ENCODE measurements at places on chromosomes 7 and 10.
A peak's percentile ranks its signal among the peaks of the same experiment; 100 is the strongest.

DNA sequence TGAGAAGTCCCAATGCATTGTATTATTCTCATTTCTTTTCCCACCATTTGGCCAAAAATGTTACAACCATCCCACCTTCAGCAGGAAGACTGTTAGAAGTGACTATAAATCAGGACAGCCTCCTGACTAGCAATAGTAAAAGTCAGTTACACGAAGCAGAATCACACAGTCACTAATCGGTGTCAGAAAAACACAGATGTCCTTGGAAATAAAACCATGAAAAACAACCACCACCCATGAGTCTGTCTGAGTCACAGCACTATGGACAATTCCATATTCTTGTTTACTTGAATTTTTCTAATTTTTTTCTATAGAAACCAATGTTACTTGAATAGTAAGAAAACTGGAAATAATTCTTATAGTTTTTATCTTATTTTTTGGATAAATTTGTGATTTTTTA, 81.9 kb upstream of the FRMD4A start:
- DNase-seq = peak; percentile 17

- DNase-seq = no peak
Measured at GRCh38 chr10:84593506-84593905, 265.1 kb downstream of the CCSER2 start.

- no peak for DNase-seq
Measured at GRCh38 chr10:62248465-62248864, 20.2 kb downstream of the RTKN2 start.

DNA sequence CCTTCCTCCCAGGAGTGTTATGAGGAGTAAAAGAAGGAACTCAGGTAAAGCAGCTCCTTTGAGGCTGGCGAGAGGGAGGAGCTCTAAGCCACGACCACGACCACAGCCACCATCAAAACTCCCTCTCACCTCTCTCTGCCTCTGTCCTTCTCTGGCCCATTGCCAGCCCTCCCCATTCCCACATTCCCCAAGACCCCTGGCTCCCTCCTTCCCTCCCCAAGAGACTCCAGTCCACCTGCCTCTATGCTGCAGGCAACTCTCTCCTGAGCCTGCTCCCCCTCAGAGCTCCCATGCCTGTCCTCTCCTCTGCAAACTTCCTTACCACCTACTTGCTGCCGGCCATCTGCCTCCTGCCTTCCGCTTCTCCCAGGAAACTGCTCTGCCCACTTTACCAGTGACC, 9.5 kb downstream of the SLIT1 start:
- no peak for DNase-seq

DNA sequence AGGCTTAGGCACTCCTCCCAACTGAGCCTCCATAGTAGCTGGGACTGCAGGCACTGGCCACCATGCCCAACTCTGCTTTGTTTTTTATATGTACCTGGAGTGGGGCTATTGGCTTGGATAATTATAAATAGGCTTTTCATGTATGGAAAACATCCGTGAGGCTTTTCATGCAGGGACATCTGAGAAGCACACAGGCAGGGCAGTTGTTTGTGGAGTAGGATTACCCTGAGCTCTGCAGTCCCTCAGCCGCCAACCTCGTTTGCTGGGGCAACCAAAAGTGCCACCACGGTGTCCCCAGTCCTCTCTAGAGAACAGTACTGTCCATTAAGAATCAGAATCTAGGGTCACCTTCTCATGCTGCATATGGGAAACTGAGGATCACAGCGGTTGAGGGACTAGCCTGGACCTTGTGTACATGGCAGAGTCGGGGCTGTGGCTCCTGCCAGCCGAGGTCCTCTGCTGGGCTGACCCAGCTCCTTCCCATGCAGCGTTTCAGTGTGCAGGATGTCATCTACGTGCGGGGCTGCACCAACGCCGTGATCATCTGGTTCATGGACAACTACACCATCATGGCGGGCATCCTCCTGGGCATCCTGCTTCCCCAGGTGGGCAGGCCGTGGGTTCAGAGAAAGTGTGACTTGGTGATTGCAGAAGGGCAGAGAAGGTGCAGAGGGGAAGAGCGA, 54.5 kb downstream of the TSPAN15 start:
- DNase-seq = no peak

DNA sequence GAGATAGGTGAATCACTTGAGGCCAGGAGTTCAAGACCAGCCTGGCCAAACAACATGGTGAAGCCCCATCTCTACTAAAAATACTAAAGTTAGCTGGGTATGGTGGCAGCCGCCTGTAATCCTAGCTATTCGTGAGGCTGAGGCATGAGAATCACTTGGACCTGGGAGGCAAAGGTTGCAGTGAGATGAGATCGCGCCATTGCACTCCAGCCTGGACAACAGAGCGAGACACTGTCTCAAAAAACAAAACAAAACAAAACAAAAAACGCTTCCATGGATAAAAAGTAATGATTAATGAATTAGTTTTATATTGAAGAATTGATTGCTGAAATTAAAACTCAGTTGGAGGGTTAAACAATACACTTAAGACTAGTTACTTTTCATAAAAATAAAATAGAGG, 32.3 kb downstream of the KLHDC10 start:
- no peak for DNase-seq

GRCh38 chr7:149714910-149715471, 58.4 kb downstream of the ZNF467 start:
- DNase-seq = peak; percentile 6

DNA sequence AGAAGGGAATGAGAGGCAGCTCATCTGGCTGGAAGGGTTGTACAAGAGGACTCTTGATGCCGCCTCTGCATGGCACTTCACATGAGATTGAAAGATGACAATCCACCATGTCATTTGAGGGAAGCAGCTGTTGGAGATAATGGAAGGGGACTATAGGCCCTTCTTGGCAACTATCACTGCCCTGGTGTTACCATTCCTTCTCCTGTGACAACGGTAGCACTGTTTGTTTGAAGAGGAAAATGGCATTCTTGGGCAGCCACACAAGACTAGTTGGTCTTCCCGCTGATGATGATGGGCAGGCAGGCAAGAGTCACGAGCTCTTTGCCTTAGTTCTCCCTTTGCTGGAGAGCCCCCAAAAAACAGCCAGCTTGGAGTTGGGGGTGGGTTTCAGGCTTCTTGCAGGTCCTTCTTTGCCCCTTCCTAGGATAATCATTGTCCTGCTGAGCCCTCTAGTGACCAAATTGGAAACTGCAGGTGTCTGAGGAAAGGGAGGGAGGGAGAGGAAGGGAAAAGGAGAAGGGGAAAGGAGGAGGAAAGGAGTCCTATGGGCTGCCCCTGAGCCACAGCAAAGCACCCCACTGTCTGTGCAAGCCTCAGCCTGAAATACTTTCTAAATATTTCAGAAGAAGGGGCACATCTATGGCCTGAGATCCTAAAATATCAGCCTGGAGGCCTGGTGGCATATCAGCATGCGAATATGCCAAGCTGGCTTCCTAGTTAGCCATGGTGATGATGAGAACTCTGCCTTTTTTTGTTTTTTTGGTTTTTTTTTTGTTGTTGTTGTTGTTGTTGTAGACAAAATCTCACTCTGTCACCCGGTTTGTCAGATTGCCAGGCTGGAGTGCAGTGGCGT, 165.6 kb upstream of the KMT2E start:
- DNase-seq = peak; percentile 40

DNA sequence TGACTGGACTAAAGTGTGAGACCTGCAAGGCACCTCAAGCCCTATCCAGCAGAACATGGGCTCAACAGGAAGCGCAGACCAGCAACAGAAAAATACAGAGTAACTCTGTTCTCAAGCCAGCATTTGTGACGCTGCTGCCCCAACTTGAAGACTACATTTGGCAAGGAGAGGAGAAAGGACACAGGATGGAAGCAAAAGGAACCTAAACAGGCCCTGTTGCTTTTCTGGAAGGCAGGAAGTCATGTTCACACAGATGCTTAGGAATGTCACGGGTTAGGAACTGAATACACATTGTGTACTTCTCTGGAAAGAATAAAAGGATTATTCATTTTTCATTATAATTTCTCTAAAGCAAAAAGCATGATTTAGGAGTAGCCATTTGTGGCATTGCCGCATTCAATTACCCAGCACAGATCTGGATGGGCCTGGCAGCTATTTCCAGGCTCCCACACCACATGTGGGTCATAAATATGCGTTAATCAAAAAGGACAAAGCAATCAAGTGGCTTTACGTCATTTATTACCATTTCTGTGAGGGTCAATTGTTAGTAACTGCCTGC, 19.8 kb upstream of the TOMM7 start:
- no peak for DNase-seq

GRCh38 chr7:90222811-90223725, 11.5 kb downstream of the STEAP2 start:
- DNase-seq = peak; percentile 41

GRCh38 chr7:71611986-71612385, 480.0 kb downstream of the GALNT17 start:
- peak; percentile 81 for DNase-seq

DNA sequence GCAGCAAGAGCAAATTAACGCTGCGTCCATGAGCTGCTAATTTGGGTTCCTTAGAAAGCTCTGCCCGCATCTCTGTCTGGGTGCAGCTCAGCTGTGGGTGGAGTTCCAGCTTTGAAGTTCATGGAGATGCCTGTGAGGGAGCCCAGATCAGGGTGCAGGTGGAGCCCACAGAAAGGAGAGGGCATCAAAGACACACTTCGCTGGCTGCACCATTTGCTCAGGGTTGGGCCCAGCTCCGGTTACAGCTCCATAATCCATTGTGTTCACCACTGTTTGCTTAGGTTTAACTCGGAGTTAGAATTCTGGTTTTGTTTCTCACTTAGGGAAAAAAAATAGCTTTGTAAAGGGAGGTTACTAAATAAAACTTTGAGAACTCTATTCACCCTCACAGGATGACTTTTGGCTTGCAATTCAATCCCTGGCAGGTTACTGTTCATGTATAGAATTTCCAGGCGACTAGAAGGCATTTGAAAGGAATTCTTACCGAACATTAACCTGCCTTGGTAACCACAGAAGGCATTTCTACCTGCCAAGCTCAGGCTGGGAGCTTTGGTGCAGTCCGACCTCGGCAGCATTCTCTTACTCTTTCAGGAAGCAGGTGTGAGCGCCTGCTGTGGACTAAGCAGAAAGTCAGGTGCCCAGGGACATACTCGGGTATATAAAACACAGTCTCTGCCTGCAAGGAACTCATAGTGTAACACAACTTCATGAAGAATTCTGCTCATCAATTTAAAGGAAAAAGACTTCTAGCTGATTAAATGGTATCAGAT, 179.5 kb upstream of the RNF32 start:
- no peak for DNase-seq

GRCh38 chr7:28766359-28766758, 191.8 kb downstream of the TRIL start:
- DNase-seq = no peak

GRCh38 chr7:51288896-51289622, 27.6 kb downstream of the COBL start:
- no peak for DNase-seq

DNA sequence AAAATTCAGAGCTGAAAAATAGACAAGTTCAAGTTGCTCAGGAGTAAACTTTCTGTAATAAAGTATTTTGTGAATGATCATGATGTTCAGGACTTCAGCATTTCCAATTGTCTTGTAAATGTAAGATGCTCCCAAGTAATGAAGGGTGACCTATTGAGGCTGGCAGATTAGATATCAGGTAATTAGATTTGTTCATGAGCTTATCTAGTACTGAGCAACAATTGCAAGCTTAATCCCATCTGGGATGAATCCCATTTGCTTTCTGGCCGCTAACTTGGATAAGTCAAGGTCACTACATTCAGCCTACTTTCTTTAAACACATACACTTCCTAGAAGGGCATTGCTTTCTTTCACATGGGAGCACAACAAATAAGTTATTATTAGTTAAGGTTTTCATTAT, 82.4 kb upstream of the ITGB1 start:
- no peak for DNase-seq

DNA sequence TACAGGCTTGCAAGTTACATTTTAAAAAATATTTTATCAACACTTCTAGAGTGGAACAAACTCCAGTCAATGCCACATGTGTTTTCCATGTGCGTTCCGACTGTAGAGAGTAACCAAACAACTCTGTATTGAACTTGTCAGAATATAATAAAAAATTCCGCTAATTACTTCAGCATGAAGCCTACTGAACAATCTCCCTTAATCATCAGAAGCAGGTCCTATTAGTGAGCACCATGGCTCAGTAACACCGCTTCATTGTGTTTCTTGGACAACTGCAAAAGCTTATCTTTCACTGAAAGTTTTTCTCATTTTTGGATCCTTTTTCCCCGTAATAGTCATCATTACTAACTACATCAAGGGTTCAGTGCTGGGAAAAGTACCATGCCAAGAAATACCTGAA, 117.0 kb downstream of the MKX start:
- DNase-seq = peak; percentile 53

GRCh38 chr7:117619681-117620080, 139.9 kb downstream of the CFTR start:
- DNase-seq = no peak

- DNase-seq = no peak
Measured at GRCh38 chr7:152369518-152369917, 66.3 kb downstream of the KMT2C start.

- DNase-seq = peak; percentile 25
Measured at GRCh38 chr10:35613597-35614226, 8.6 kb downstream of the GJD4 start.

- DNase-seq = no peak
Measured at GRCh38 chr7:154906201-154906600, 96.7 kb downstream of the PAXIP1 start.

DNA sequence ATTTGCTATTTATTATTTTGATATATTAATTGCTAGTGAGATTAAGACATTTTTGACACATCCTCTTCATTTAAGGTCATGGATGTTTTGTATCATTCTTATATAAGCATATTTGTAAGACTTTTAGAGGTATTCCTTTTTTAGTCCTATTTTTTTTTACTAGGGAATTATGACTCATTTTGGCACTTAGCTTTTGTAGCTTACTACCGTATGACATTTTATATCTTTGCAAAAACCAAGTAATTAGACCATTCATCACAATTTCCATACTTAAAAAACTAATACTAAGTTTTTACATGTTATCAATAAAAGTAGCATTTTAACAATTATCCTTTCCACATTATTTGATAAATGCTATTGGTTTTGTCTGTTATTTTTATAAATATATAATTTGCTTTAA, 41.6 kb downstream of the BMPR1A start:
- peak; percentile 31 for DNase-seq

DNA sequence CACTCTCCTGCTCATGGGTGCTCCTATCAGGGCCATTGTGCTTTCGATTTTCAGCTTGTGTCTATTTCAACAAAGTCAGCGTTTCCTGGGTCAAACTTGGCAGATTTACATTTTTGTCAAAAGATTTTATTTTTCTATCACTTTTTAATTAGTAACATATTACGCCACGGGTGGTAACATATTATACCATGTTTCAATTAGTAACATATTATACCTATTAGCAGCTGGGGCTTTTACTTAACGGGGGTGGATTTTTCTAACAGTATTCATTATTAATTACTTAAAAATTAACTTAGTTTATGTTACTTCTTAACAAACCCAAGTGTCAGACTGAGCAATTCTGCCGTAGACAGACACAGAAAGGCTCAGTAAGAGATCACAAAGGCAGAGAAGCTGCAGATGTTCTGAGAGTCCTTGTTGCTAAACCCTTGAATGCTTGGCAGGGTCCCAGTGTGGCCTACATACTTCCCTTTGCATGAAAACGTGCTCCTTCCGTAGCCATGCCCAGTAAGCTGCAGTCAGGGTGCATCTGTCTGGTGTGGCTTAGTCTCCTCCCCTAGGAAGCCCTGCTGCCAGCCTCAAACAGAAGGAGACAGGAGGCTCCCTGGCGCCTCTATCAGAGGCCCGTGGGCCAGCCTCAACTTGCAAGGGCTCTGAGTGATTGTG, 263.1 kb upstream of the CXCL12 start:
- peak; percentile 79 for DNase-seq

- DNase-seq = peak; percentile 81
Measured at GRCh38 chr10:100529475-100530298, at the start of gene NDUFB8. NDUFB8 (minus strand) TSS chr10:100529871; CDS start chr10:100529851, 20 bp downstream.

- DNase-seq = no peak
Measured at GRCh38 chr10:16787361-16787791, 29.8 kb downstream of the RSU1 start.

All from fibroblast of skin of right biceps (primary cell).